ENCODE measurements at places on chromosomes 11 and 22. TPM values are rescaled to one million over a fixed set of nuclear protein-coding genes. Genes with fewer than 3 reads are reported as not detected.
A peak's percentile ranks its signal among the peaks of the same experiment; 100 is the strongest.

DNA sequence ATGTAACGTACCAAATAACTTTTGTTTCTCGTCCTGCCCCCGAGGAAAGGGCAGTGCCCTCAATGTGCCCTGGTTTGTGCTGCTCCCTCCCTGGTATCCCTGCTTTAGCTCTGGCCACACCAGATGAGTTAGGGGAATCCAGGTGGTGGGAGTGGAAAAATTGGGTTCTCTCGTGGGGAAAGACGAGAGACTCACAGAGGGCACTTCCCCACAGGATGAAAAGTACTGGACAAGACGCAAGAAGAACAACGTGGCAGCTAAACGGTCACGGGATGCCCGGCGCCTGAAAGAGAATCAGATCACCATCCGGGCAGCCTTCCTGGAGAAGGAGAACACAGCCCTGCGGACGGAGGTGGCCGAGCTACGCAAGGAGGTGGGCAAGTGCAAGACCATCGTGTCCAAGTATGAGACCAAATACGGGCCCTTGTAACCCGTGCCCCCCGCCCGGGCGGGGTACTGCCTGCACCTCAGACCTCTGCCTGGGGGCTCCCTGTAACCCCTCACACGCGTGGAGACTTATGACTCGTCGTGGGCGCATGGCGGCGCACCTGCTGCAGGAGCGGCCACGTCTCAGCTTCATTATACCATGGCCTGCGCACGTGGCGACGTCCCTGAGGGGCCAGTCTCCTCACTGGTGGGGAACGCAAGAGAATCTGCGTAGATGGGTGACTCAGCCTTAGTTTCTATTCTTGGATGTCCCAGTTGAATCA is 13.9 kb downstream of the TEF start:
- DNase-seq: no peak

DNA sequence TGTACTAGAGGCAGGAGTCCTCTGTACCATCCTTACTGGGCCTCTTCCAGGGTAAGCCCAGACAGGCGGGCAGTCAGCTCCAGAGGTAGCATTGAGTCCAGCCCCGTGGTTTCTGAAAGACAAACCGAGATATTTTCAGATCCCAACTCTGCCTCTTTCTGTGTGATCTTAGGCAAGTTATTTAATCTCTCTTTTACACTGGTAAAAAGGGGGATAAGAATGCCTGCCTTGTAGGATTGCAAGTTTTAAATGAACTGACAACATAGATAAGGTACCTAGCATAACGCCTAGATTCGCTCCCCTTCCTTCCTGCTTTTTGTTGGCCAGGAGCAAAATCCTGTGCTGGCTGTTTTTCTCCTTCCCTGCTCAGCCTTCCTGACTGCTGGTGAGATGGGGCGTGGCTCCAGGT is 56.4 kb upstream of the NNMT start:
- no peak for DNase-seq

GGT1 gene
- 28.3 TPM for total RNA-seq

- no peak for DNase-seq
Measured at GRCh38 chr22:34038801-34039555, 118.7 kb upstream of the LARGE1 start.

OR5P2 gene
- total RNA-seq: not detected

DNA sequence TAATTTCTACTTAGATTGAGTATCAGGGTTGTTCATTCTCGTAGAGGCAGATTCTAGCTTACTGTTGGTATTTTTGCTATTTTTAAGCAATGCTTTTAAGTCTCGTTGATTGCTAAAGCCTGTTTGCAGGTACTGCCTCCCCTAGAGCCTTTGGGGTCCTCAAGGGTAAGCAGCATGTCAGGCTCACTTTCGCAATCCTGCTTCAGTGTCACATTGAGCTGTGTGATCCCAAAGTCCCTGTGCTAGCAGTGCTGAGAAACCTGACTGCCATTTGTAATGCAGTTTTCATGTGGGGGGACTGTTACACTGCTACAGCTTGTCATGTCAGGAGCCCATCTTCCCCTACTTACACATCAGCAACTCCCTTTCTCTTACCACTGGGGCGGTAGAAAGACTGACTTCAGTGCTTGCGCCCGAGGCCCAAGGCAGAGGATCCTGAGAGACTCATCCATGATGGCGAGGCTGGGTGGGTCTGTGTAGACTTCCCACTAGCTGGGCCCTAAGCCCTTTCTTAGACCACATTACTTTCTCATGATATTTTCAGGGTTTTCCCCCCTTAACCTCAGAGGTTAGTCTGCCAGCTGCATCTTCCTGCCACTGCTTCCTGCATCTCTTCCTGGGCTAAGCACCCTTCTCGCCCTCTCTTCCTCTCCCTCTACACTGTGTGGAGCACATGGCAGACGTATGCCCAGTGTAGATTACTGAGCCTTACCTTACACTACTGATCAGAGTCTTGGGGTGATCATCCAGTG is 40.8 kb upstream of the ST14 start:
- peak; percentile 33 for DNase-seq

- no peak for DNase-seq
Measured at GRCh38 chr11:11864803-11865202, 23.0 kb downstream of the USP47 start.

All from CD4-positive, alpha-beta memory T cell (primary cell).